ENCODE measurements at places on chromosomes 11 and 22.
A peak's percentile ranks its signal among the peaks of the same experiment; 100 is the strongest.

DNA sequence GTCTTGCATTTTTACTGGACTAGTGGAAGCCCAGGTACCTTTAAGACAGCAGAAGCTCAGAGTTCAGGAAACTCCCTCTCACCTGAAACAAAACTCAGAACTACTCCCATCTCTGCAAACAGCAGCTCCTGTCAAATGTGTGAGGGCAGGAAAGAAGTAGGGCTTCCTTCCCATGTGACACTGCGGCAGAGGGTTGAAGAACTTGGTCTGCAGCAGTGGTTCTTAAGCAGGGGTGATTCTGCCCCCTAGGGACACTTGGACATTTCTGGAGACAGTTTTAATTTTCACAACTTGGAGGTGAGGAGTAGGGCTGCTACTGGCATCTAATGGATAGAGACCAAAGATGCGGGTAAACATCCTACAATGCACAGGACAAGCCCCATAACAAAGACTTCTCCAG lies 63.4 kb downstream of the RCN1 start:
- DNase-seq, result no peak

GRCh38 chr11:32421992-32422391 lies 13.3 kb downstream of the WT1 start:
- no peak for DNase-seq

GRCh38 chr11:111945198-111945597 lies 8.1 kb downstream of the DIXDC1 start:
- no peak for DNase-seq

- no peak for DNase-seq
Observed at GRCh38 chr22:41127451-41127850, 35.1 kb downstream of the EP300 start.

DNA sequence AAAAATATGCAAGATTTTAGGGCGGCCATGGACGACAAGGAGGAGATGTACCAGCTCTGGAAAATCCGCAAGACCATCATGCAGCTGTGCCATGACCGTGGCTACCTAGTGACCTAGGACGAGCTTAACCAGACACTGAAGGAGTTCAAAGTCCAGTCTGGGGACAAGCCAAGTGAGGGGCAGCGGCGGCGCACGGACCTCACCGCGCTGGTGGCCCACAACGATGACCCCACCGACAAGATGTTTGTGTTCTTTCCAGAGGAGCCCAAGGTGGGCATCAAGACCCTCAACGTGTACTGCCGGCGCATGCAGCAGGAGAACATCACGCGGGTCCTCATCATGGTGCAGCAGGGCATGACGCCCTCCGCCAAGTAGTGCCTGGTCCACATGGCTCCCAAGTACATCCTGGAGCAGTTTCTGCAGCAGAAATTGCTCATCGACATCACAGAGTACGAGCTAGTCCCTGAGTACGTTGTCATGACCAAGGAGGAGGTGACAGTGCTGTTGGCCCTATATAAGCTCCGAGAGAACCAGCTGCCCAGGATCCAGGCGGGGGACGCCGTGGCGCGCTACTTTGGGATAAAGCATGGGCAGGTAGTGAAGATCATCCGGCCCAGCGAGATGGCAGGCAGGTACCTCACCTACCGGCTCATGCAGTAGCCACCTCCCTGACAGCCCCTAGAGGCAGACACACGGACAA lies 43.5 kb upstream of the ZC3H12C start:
- no peak for DNase-seq

DNA sequence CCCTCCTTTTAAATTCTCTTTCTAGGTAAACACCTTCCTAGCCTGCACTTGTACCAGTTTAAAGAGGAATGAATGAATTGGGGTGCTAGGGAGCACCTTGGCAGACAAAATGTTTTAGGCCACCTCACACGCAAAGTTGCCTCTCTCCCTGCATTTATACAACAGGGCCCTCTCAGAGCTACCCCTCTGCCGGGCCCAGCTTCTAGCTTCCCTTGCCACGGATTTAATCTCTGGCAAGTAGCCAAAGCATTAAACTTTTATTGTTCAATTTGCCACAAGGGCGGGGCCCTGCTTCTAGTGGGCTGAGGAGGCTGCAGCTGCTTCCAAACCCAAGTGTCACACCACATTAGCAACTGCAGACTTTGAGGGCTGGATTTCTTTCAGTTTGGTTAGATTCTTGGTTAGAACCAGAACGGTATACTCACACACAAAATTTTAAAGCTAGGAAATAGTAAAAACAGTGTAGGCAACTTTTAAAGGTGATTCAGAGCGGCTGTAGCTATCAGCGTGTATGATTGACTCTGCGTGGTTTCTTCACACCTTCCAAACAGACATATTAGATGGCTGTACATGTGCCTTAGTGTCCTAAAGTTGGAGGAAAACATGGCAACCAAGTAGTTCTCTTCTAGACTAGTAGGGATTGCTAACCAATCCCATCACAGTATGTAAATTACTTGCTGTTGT lies 6.5 kb downstream of the KREMEN1 start:
- no peak for DNase-seq

- DNase-seq, result no peak
Observed at GRCh38 chr11:58003591-58003990, 20.1 kb upstream of the OR9Q1 start.

GRCh38 chr11:93407777-93408401 lies 77.3 kb downstream of the DEUP1 start:
- DNase-seq, result no peak

DNA sequence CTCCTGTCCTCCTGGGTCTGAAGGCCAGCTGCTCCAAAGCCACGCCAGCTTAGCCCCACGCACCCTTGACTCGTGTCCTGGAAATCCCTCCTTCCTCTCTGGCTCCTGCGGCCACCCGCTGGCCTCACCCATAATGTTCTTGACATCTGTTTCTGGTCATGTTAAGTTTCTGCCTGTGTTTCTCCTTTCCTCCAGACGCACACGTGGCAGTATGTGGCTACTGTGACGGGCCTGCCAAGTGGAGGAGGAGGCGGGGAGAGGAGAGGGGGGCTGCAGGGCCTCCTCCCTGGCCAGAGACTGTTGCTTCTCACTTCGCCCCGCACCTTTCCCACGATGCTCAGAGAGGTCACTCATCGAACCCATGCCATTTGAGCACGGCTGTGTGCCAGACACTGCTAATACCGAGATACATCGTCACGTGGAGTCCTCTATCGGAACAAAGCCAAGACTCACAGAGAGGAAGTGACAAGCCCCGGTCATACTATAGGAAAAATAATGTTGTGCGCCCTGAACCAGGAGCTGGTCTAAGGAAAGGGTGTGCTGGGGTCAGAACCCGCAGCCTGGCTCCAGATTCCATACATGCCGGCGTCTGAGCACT lies 11.5 kb downstream of the C1QTNF6 start:
- peak; percentile 19 for DNase-seq

DNA sequence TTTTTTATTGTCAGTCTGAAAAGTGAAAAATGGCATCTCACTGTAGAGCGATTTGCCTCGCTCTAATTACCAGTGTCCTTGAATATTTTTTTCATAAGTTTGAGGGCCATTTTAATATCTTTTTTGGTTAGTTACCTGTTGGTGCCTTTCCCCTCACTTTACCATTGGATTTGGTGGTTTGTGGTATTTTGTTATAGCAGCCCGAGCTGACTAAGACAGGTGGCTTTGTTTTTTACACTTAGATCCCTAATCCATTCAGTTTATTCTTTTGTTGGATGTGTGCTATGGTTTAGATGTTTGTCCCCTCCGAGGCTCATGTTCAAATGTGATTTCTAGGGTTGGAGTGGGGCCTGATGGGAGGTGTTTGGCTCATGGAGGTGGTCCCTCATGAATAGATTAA lies 6.5 kb upstream of the CAPN5 start:
- no peak for DNase-seq

DNA sequence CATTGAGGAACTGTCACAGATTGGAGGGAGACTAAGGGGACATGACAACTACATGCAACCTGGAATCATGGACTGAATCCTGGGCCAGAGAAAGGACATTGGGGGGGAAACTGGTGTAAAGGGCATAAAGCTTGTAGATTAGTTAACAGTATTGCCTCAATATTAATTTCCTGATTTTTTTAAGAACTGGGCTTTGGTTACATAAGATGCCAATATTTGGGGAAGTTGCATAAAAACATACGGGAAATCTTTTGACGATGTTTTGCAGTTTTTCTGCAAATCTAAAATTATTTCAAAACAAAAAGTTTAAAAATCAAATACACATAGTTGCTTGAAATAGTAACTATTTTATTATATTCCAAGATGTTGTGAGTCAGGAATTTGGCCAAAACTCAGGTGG lies 2.9 kb upstream of the FOLR3 start:
- DNase-seq, result no peak

Measured in amygdala (tissue), 56 donors.